ENCODE measurements at places on chromosomes 16 and 17. TPM values are rescaled to one million over a fixed set of nuclear protein-coding genes. Genes with fewer than 3 reads are reported as not detected.

- peak; percentile 85 for DNase-seq
Measured at GRCh38 chr16:80824623-80825364, 20.4 kb upstream of the CDYL2 start.

DNA sequence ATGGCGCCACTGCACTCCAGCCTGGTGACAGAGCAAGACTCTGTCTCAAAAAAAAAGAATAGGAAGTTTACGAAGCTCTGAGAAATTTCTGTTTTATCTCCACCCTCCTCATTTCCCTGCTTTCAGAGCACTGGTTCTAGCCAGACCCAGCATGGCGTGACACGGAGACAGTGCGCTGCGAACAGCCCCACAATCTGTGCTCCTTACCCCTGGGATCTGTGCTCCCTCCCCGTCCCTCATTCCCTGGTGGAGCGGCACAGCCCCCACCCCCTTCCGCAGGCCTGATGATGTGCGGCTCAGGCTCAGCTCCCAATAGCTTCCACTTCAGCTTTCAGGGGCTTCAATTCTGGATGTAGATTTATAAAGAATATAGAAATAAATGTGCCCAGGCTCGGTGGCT, 56.1 kb upstream of the ENDOV start:
- DNase-seq: no peak

DNA sequence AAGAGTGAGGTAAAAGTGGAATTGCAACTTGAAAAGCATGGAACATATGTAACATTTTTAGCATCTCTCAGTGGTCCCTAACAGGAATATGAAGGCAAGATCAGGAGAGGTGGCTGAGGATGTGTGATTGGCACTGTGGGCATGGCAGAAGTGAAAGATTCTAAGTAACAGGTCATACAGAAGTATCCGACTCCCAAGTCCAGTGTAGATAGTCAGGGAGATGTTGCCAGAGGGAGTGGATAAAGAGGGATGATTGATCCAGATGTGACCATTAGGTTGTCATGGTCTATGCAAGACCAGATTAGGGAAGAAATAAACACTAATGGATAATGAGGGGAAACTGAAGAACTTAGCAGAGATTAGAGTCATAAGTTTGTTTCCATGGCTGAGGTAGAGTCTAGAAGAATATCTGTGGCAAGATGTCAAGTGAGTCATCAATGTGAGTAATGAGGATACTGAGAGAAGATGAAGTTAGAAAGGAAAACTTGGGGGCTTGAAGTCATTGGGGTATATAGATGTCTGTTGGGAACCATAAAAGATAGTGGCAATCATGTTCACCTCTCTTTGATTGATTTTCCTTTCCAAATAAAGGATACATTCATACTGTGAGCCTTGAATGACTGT, 23.9 kb upstream of the CAPNS2 start:
- peak; percentile 69 for DNase-seq

DNA sequence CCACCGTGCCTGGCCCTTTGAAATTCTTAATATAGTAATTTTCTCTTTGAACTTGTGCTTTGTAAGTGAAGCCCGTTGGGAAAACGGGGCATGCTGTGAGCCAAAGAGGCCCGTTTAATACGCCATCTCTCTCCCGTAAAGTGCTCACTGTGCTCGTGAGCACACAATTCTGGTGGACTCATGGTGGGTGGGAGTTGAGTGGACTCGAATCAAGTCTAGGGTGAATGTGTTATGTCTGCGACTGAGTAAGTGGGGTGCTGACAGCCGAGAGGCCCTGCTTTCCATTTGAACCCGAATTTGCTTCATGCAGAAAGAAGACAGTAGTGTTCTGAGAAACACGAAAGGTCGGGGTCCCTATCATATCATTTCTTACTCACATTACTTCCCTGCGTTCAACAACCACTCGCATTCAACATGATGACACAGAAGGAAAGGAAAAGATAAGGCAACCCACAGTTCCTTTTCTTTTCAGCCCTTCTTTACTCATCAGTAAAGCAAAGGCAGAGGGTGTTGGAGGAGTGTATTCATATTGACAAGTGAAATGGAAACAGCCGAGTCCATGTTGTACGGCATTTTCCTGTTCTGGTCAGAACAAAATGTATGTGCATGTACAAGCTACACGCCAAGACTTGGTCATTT, 4.8 kb upstream of the ATP2A3 start:
- DNase-seq: no peak

DNA sequence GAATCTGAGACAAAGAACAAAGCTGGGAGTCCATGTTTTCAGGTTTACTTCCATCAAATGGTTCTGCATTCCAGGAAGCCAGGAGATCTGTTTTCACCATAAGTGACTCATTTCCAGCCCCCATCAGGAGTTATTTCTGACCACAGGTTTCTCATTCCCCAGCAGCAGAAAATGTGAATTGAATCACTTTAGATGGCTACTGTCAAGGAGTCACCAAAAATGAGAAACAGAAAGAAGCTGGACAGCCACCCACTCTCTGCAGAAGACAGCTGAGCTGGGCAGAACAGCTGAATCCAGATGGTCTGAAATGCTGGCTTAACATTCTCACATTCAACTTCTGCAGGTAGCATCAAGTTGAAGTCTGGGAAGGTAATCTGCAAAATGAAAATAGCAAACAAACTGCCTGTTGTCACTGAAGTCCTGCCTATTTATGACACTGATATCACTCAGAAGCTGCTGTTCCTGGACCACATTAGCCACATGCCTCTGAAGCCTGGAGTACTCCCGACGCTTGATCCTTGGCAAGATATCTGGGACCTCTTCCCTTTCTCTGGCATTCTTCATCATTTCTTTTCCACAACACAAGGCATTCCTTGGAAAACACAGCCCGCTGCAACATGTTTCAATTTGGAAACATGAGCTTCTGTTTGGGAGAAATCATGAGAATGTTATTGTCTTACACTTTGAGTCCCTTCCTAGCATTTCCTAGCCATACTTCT, 15.3 kb downstream of the CCL11 start:
- DNase-seq: peak; percentile 9

GRCh38 chr17:13476720-13477119, 125.0 kb downstream of the HS3ST3A1 start:
- DNase-seq: no peak

GRCh38 chr17:31202968-31203367, 94.1 kb downstream of the OMG start:
- DNase-seq: no peak

DNA sequence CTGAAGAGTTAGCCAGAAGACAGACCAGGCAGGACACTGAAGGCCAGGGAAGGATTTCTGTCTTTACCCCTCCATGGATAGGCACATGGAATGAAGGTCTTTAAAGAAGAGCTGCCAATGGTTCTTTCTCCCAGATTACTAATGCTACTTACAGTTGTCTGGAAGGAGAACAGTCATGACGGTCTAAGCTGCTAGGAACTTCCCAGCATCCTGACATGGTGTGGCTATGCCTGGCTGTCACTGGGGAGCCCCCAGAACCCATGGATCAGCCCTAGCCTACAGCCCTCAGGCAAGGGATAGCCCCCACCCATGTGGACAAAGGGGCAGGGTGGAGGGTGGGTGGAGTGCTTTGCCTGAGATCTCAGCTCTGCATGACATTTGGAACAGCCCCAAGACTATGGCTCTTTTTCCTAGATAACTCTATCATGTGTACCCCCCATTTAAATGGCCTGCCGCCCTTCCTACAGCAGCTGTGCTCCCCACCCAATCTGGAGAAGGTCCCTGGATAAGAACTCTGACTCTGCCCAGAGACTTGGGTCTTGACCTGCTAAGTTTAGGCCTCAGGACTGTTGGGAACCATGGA, 9.2 kb upstream of the KAT7 start:
- no peak for DNase-seq

- peak; percentile 7 for DNase-seq
Measured at GRCh38 chr17:15914400-15915170, 30.3 kb upstream of the ADORA2B start.

DNA sequence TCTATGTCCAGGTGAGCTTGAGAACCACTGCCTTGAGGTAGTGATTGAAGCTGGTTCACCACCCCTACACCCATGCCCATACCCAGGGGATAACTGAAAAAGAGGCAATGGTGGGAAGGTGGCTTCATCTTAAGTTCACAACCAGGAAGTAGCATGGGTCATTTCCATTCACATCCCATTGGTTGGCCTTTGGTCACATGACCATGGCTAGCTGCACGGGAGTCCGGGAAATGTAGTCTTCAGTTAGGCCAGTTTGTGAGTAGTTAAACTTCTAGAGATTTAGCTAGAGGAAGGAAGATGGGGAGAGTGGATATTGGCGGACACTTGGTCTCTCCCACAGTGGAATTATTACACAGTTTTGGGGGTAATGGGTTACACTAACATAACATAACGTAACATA, 92.9 kb downstream of the RGS9 start:
- no peak for DNase-seq

- no peak for DNase-seq
Measured at GRCh38 chr16:25155553-25156460, 44.3 kb downstream of the LCMT1 start.

DNA sequence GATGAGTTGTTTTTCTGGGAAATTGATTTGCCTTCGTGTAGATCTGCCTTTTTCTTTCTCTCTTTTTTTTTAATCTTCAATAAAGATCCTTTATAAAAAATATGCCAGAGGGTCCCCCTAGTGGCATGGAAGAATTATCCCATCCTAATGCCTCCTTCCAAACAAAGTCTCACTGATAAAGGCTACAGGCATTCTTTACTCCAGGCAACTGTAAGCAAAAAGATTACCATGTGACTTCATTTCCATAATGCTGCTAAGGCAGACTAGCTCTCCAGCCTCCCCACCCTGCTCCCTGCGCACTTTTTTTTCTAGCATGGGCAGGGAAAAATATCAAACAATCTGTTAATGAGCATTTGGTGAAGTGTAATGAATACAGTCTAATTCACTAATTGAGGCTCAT, 220.2 kb upstream of the CDH8 start:
- peak; percentile 16 for DNase-seq

DNA sequence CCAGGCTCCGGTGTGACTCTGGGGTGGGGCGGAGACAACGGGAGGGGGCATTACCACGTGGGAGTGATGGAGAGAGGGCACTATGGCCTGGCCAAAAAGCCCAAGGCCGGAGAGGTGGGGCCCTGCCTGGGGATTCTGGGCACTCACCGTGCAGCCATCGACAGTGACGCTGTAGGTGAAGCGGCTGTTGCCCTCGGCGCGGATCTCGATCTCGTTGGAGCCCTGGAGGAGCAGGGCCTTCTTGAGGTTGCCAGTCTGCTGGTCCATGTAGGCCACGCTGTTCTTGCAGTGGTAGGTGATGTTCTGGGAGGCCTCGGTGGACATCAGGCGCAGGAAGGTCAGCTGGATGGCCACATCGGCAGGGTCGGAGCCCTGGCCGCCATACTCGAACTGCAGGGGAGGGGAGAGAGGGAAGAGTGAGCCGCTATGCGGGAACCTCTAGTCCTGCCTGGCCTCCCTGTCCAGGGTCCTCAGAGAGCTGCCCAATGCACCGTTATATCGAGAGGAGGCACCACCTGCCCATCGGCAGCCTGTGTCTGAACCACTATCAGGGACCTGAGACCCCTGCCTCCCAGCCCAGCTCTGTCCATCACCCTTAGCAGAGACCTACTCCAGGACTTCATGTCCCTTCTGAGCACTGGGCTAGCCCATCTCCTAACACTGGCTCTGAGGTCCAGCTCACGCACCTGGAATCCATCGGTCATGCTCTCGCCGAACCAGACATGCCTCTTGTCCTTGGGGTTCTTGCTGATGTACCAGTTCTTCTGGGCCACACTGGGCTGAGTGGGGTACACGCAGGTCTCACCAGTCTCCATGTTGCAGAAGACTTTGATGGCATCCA, 15.6 kb downstream of the COL1A1 start:
- DNase-seq: no peak

DNA sequence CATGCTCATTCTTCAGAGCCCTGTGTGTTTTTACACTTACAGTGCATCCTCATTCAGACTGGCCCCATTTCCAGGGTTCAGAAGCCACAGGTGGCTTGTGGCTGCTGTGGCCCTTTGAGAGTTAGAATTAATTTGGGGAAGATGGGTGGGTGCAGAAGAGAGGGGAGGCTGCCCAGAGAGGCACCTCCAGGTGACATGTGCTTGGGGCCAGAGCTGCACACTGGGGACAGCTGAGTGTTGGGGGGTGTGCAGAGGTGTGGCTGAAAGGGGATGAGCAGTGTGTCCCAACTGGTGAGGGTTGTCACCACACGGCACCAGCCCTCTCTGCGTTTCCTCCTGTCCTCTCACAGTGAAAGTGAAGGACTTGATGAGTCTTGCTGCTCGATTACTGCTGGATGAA, 6.9 kb upstream of the EIF1 start:
- DNase-seq: no peak

DNA sequence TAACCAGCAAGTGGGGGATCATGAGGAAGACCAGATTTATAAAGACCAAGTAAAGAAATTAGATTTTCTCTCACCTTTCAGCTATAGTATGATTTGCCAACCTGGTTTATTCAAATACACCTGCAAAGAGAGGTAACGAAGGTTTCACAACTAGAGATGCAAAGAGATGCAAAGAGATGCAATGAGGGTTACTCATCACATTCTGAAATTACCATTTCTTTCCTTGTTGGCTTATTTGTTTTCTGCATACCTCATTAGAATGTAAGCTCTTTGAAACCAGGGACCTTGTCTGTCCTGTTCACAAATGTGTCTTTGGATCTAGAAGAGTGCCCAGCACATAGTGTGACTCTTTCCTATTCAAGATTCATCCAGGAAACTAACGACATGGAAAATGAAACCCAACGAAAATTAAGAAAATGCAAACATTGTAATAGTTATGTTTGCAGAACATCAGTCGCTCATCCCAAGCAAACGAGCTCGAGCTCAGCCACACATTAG, 9.0 kb upstream of the LONP2 start:
- DNase-seq: no peak

DNA sequence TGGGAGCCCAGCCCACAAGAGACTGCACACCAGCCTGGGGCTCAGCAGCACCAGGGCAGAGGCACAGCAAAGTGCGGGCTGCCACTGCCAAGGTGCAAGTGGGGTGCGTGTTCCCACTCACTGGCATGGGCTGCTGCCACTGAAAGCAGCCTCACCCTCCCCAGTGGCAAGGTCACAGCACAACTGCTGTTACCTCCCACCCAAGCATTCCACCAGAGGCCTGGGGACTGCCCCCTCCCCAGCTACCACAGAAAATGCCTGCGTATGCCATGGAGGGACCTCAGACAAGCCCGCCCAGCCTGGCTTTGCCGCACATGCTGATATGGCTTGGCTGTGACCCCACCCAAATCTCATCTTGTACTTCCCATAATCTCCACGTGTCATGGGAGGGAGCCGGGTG, 33.1 kb downstream of the MEAK7 start:
- DNase-seq: no peak

- DNase-seq: no peak
Measured at GRCh38 chr17:44039829-44040635, 25.3 kb upstream of the TMEM101 start.

- DNase-seq: no peak
Measured at GRCh38 chr17:4632581-4632920, 8.9 kb downstream of the ALOX15 start.

GRCh38 chr16:16163571-16163970, 59.7 kb downstream of the ABCC6 start:
- DNase-seq: no peak

The PRKCB gene
- not detected for total RNA-seq

The TUBG1 gene
- 15.3 TPM for total RNA-seq

The ITGB4 gene
- total RNA-seq: 17.7 TPM

The GFAP gene
- total RNA-seq: not detected

The PERCC1 gene
- not detected for total RNA-seq

The ANKFN1 gene
- not detected for total RNA-seq
